ENCODE measurements at places on chromosomes 5 and 9.

DNA sequence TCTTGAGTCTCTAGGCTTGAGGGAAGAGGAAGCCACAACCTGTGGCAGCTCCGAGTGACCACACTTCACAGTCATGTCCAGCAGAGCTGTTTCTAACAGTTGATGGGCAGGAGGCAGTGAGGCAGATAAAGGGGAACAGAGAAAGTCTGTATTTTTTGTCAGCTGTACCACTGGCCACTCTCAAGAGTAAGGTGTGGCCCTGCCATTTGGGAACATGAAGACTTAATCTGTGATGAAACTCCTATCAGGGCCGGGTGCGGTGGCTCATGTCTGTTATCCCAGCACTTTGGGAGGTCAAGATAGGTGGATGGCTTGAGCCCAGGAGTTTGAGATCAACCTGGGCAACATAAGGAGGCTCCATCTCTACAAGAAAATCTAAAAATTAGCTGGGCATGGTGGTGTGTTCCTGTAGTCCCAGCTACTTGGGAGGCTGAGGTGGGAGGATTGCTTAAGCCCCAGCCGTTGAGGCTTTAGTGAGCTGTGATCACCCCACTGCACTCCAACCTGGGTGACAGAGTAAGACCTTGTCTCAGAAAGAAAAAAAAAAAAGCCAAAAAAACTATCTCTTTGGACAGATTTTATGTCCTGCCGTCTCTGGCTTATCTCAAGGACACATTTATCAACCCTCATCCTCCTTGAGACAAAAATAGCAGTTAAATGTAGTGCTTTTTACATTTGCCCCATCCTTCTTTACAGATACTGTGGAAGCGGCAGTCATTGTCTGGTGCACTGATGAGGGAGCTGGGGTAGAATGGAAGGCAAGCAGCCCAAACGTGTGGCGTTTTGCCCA is 11.9 kb upstream of the COL15A1 start:
- no peak for DNase-seq

- no peak for DNase-seq
Observed at GRCh38 chr5:73633060-73633459, 7.1 kb downstream of the ARHGEF28 start.

DNA sequence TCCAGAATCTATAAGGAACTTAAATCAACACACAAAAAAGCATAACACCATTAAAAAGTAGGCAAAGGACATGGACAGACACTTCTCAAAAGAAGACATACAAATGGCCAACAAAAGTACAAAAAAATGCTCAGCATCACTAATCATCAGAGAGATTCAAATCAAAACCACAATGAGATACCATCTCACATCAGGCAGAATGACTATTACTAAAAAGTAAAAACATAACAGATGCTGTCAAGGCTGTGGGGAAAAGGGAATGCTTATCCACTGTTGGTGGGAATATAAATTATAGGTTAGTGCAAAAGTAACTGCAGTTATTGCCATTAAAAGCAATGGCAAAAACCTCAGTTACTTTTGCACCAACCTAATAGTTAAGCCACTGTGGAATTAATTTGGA is 32.2 kb upstream of the SPATA31D4 start:
- DNase-seq: no peak

GRCh38 chr9:109721001-109721400 is 59.0 kb upstream of the PALM2AKAP2 start:
- no peak for DNase-seq

DNA sequence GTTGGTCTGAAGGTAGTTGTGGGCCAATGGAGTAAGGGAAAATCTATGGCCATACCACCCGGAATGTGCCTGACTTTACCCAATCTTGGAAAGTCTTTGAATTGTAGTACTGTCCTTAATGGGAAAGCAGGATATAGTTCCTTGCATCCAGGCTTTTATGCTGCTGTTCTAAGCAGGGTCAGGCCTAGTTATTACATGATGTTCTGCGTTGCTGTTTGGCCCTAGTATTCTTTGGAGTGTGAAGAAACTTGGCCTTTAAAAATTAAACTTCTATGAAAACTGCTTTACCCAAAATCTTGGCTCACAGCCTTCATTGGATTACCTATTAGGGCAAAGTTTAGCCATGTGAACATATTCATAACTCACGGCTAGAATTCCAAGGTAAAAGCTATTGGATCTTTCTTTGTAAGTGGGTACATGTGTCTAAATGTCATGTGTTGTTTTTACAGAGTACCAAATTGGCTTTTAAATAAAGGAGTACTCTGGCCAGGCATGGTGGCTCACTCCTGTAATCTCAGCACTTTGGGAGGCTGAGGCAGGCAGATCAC is 211.1 kb downstream of the DTWD2 start:
- no peak for DNase-seq

DNA sequence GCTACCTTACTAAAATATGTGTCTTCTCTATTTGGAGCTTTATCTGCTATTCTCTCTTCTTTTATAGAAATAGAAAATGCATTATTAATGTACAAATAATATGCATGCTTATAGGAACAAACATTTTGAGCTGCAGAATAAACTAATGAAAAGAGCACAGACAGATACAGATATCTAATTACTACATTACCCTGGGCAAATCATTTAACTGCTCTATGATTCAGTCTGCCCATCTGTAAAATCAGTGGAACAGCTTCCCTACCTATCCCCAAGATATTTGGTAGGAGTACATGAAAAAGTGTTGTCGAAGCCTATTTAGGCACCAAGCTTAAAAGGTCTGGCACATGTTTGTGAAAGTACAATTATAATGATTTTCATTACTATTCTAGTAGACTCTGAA is 166.3 kb downstream of the EFNA5 start:
- no peak for DNase-seq

DNA sequence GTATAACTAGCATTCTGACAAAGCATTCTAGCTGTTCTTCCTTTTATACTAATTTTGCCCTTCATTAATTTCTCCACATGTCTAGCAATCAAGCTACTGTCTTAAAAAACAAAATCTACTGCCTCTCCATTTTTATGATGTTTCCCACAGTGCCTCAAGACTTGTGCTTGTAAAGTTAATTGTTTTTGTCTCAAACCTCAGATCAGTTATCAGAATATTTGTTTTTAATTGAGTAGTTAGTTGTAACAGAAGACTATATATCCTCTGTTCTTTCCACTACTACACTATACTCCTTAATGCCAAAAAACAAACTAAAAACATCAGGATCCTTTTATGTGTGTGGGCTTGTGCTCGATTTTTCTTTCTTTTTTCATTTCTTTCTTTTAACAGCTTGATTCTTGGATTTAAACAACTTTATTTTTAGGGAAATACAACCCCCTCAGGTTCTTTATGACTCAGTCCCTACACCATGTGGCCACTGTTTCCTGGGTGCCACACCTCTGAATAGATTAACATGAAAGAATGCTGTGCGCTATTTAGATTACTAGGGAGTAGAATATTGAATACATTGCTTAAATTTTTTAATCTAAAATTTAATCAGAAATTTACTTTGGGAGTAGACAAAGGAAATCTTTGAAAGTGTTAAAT is 1.2 kb downstream of the ASPN start:
- no peak for DNase-seq

- DNase-seq: no peak
Observed at GRCh38 chr9:72037571-72037970, 22.8 kb downstream of the C9orf57 start.

- DNase-seq: no peak
Observed at GRCh38 chr9:127945942-127946341, 8.3 kb upstream of the DPM2 start.

- DNase-seq: no peak
Observed at GRCh38 chr9:22100626-22101025, 91.5 kb upstream of the CDKN2B start.

GRCh38 chr9:38312406-38312805 is 80.1 kb upstream of the ALDH1B1 start:
- DNase-seq: no peak

GRCh38 chr9:105238302-105238701 is 6.1 kb upstream of the SLC44A1 start:
- DNase-seq: no peak

- no peak for DNase-seq
Observed at GRCh38 chr5:91206734-91207133, 176.4 kb downstream of the ARRDC3 start.

DNA sequence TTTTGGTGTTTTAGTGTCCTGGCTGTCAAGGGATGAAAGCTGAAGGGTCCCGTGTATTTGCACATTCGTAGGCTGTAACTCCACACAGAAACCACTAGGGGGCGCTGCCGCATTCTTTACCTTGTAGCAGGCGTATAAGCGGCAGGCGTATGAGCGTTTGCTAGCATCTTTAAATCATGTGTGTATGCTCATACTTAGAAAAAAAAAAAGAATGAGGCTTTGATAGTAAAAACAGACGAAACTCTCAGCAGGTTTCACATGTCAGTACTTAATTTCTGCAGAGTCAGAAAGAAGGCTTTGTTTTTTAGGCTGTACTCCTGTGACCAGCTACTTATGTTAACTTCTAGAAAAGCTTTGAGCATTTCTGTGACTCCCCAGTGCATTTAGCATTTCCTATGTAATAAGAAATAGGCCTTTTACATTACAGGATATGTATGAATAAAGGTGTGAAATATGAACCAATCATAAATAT is 218.8 kb upstream of the ADAMTSL1 start:
- peak; percentile 50 for DNase-seq

DNA sequence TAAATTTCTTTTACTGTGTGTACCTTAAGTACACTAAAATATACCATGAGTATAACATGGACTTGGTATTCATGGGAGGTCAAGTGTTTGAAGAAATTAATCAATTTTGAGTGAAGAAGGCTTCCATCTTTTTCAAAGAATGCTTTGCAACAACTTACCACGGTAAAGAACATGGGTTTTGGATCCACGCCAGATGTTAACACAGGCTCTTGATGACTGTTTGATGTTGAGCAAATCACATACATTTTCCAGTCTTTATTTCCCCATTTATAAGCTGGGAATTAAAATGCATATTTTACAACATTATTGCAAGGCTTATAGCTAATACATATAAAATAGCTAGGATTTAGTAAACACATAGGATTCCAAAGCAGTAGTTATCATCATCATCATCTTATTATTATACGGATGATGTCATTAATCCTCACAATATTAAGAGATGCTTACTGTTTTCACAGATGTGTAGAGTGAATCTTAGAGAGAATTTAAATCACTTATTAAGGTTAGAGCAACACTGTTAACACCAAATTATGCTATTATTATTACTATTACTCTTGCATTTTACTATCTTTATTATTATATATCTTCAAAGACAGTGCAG is 362.0 kb downstream of the PRELID2 start:
- DNase-seq: no peak

- no peak for DNase-seq
Observed at GRCh38 chr5:123855609-123856008, 343.6 kb downstream of the CSNK1G3 start.

DNA sequence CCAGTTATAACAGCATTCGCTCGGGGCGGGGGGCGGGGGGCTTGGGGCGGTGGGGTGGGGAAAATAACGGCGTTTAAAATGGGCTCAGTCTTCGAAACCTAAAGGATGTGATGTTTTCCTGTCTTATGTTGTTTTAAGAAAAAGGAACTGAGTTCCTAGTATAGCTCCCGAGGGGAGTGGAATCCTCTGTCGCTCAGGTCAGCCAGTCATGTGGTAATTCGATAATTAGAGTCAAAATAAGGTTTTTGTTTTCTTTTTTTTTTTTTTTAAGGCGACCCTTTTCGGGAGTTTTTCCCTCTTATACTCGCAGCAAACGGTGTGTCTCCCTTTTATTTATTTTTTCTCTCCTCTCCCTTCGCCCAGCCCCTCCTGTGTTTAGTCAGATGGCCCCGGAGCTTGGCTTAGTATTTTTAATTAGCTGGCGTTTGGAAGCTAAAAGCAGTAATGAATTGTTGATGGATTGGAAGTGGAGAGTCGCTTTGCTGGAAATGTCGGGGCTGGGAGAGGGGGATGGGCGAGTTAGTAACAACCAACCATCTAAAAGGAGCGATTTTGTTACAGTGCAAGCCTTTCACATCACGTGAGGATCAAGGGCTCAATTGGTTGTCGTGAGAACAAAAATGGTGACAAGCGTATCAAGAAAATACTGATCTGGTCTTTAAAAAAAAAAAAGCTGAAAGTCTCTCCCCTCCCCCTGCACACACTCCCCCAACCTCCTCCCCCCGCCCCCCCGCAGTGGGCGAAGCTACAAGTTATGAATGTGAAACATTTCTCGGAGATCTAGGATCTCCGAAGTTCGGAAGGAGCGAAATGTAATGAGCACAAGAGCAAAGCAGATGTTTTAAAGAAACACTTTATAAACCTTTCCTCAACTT is 714 bp upstream of the ZNF608 start:
- no peak for DNase-seq

DNA sequence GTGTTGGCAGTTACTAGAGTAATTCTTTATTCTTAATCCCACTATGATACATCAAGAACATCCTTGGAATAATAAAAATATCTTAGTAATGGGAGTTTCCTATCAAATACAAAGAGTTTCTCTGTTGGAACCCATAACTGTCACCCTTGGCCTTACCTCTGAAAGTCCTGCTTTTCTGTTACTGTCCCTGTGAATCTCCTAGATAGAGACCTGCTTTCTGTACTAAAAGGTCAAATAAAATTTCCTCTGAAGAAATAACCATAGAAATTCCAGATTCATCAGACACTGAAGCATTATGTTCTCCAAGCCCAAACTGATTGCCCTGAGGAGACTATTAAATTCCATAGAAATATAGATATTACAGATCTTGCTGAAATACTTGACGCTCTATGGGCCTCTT is 63.0 kb downstream of the KCNV2 start:
- DNase-seq: no peak

- no peak for DNase-seq
Observed at GRCh38 chr5:38709678-38710306, 136.0 kb upstream of the OSMR start.

DNA sequence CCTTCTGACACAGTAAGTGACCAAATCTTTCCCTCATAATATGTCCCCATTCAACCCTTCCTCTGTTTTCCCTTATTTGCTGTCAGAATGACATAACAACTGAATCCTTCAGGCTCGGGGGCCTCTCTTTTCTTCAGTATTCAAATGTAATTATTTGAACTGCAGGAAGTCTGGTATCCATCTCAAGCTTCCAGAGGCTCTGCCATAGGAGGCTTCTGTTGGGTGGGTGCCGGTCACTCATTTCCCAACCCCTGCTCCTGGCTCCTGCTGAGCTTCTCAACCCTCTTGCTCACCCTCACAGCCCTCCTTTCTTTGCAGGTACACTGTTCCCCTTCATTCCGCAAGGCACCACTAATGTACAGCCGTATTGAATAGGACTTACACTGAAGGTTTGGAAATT is 151.8 kb upstream of the MAP3K1 start:
- no peak for DNase-seq

DNA sequence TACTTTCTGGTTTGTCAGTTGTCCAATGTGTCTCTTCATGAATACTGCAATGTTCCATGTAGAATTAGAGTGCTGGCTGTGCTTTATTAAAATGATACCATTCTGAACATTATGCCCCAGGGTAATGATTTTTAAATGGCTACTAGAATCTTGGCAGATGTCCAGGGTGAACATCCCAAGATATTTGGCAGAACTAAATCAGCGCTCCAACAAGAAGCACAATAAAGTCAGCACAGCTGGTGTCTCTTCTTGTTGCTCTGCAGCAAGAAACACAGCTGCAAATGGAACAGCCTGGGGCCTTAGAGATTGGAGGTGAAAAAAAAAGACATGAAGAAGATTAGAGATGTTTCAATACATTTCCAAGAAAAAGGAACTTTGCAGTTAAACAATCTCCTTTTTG is 248.3 kb downstream of the CDH18 start:
- no peak for DNase-seq

GRCh38 chr5:1641041-1641440 is 117.3 kb upstream of the LPCAT1 start:
- no peak for DNase-seq
